ENCODE measurements at places on chromosomes 7 and 10.

DNA sequence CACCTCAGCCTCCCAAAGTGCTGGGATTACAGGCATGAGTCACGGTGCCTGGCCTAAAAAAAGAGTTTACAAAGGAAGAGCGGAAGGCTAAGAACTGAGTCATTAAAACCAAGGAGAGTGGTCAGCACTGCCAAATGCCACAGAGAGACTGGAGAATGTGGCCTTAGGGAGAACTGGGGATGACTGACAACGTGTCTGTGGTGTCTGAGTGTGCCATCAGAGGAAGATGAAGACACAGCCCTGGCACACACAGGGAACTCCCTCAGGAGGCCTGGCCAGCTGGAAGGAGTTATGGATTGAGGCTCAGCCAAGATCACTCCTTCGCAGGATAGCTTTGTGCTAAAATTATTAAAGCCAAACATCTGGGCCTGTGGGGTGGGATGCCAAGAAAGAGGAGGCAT, 3.9 kb upstream of the INA start:
- DNase-seq: no peak

DNA sequence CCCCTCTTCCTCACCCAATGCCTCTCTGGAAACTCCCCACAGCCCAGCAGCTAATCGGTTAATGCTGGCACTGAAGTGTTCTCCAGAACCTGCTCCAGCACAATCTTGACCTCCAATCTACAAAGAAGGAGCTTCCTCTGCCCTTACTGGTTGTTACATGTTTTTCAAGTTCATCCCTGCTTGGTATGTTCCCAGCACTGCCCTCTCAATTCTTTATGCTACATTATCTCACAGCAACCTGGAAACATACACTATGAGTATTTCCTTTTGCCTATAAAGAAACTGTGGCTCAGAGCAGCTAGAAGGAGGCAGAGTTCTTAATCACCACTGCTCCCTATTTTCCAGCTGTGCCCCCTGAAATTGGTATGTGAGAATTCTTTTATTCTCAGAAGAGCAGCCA, 84.1 kb upstream of the KMT2E start:
- no peak for DNase-seq

DNA sequence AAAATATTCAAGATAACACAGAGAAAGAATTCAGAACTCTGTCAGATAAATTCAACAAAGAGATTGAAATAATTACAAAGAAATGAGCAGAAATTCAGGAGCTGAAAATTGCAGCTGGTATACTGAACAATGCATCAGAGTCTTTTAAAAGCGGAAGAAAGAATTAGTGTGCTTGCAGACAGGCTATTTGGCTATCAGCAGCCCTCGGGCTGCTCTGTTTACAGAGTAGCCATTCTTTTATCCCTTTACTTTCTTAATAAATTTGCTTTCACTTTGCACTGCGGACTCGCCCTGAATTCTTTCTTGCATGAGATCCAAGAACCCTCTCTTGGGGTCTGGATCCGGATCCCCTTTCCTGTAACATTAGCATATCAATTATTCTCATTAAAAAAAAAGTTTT, 1040.0 kb downstream of the SORCS3 start:
- no peak for DNase-seq

DNA sequence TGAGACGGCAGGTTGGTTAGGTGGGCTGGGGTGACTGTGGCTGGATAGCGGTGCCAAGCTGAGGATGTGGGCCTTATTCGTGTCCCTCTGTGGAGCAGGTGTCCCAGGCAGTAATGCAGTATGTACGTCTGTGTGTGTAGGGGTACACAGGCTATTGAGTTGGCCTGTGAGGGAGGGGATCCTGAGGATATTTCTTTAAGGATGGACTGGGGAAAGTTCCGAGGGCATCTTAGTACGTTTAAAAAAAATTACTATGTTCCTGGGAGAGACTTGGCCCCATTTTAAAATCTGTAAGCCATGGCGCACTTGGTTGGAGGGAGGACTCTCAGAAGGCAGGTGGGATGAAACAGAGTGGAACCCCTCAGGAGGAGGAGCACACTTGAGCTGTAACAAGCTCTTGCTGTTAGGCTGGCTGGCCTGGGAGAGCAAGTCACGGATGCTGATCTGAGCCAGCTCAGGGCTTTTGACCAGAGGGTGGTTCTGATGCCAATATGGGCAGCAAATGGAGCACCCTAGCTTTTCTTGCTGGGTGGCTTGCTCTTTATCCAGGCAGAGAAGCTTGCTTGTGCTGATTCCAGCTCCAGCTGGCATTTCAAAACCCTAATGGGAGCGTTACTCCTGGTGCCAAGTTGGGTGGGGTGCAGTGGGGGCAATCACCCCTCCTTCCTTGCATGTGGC, 765 bp downstream of the WBP1L start:
- DNase-seq: peak; percentile 1

- DNase-seq: no peak
Measured at GRCh38 chr10:36676321-36676720, 449.1 kb upstream of the ANKRD30A start.

DNA sequence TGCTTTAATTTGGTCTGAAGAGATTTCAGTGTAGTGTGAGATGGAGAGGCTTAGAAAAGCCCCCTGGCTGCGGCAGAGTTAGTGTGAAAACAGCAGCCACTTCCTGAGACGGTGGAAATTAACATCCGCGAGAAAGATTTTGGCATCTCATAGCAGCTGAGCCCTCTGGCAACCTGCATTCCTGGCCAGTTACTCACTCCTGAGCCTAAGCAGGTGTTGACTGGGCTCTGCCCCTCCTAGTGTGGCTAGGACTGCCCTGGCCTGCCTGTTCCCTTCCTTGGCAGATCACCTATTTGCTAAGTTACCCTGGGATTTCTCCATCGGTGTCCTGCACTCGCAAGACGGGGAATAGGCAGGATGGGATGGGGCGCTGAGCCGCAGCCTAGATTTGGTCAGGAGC, 57.6 kb upstream of the LMTK2 start:
- DNase-seq: no peak

- no peak for DNase-seq
Measured at GRCh38 chr10:100886963-100887362, 25.8 kb upstream of the SLF2 start.

GRCh38 chr10:103123282-103124024, 69.6 kb downstream of the NT5C2 start:
- no peak for DNase-seq

- DNase-seq: no peak
Measured at GRCh38 chr10:120995768-120996167, 144.6 kb downstream of the WDR11 start.

DNA sequence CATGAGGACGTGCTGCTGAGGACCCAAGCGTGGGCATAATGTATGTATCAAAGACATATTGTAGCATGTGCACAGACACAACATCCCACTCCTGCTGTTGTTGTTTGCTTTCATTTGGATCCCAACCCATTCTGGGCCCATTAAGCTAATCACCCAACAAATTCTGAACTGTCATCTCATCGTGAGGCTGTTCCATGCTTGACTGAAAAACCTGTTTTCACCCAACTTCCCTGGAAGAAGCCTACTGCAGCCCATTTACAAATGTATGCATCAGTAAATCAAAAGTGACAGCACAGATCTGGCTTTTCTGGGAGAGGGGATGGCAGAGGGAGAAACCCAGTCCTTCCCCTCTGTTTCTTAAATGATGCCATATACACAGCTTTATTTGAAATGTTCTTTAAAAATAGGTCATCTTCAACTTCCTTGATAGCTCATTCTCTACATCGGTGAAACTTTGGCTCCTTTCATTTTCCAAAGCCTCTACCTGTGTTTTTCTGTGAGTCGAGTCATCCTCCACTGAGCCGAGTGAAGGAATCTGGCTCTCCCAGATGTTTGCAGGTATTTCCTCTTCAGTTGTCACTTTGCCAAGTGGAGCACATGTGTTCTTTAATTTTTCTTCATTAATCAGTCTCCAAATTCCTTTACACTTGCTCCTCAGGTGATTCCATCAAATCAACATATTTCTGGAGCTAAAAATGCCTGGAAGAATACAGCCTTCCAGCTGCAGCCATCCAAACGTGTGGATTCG, 151.8 kb downstream of the CHN2 start:
- DNase-seq: no peak

DNA sequence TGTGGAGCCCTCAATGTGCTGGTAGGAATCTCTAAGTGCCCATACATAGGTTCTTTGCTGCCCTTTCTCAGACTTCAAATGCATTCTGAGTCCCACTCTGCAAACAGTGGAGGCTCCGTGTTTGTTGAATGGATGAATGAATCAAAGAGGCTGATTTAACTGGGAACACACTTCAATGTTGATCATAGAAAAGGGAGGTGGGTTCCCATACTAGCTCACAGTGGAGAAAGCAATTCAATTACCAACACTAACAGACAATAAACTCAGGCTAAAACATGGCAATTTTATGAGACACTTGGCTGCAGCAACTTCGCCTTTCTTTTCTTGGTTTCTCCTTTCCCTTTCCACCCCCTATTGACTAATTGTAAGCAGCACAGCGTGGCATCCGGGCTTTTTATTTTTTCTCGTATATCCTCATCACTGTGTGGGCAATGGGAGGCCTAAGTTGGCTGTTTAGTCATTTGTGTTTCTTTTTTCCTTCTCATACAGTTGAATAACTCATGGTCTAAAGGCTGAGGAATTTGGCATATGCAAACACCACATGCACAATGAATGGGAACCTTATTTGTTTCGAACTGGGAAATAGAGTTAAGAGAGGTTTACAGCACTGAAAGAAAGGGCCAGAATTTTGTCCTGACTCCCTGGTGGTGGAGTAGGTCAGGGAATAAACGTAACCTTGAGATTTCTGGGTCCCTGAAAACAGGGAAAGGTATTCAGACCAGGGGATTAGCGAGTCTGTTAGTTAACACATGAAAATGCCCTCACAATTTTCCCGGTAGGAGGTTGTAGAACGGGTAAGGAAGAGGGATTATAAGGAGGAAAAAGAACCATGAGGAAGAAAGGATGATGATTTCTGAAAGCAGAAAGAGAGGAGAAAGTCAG, 858.5 kb downstream of the KCNMA1 start:
- DNase-seq: no peak

DNA sequence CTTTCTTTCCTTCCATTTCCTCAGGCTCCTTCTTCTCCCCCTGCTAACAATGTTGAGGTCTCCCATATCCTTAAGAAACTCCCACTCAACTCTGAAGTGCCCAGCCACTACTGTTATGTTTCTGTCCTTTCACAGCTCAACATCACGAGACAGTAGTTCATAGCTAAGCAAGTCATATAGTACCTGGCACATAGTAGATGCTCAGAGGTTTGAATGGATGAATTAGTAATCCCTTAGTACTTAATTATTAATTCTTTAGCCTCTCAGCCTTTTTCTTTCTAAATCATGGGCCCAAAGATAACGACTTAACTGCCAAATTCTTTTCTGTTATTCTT, 22.6 kb downstream of the CSGALNACT2 start:
- DNase-seq: no peak

GRCh38 chr7:739455-739982, 12.4 kb upstream of the PRKAR1B start:
- no peak for DNase-seq

- DNase-seq: no peak
Measured at GRCh38 chr10:44589944-44590449, 205.1 kb upstream of the CXCL12 start.

- DNase-seq: no peak
Measured at GRCh38 chr10:114605155-114605797, 52.8 kb downstream of the ABLIM1 start.

- DNase-seq: no peak
Measured at GRCh38 chr7:36066343-36066664, 86.8 kb upstream of the EEPD1 start.

DNA sequence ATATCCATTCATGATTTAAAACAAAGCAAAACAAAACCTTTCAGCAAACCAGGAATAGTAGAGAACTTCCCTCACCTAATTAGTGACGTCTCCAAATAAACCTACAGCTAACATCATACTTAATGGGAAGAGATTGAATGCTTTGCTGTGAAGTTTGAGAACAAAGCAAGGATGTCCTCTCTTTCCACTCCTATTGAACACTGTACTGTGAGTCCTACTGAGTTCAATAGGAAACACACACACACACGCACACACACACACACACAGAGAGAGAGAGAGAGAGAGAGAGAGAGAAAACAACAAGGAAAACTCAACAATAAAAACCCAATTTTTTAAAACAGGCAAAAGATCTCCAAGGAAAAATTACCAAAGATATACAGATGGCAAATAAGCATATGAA, 32.3 kb downstream of the PODXL start:
- no peak for DNase-seq

- DNase-seq: no peak
Measured at GRCh38 chr7:31440511-31440910, 73.4 kb upstream of the ITPRID1 start.

- no peak for DNase-seq
Measured at GRCh38 chr10:120819366-120819765, 31.8 kb upstream of the WDR11 start.

DNA sequence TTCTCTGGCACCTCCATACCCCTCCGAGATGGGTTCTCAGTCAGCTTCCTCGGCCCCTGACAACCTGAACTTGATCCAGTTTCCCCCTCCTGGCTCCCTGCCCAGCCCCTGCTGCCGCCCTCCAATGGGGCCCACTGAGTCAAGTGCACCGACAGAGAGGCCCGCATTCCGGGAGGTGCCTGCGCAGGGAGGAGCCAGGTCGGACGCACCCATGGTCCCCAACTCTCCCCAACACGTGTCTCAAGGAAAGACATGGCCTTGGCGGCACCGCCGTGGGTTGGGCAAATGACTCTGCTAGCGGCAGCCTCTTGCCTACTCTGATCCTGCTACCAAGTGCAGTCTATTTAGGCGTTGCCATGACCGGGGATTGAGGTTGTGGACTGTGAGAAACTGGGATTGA, 275.3 kb downstream of the SNX13 start:
- DNase-seq: no peak

GRCh38 chr7:157613575-157614322, 276.9 kb downstream of the DNAJB6 start:
- no peak for DNase-seq

GRCh38 chr7:157633465-157634185, 296.8 kb downstream of the DNAJB6 start:
- no peak for DNase-seq

DNA sequence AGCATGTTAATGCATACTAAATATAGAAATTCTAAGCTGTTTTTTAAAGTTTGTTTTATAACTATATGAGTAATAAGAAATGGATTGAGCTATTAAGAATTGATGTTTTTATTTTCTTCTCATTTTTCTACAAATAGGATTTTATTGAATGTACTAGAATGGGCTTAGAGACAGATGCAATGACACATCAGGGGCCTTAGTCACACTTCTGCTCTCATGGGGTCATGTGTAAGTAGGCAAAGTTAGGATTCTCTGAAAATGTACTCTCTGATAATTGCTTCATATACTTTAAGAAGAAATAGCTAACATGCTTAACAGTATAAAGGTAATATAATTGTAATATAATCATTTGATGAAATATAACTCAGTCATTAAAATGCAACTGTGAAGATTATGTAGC, 154.6 kb downstream of the ZNF438 start:
- DNase-seq: no peak

- no peak for DNase-seq
Measured at GRCh38 chr10:61837755-61838171, 63.7 kb upstream of the ARID5B start.

- no peak for DNase-seq
Measured at GRCh38 chr7:6559896-6560295, 8.6 kb upstream of the GRID2IP start.

GRCh38 chr10:13851906-13852305, 265.1 kb downstream of the PRPF18 start:
- DNase-seq: no peak

Data from central memory CD4-positive, alpha-beta T cell (primary cell).